T-helper 1 cell (primary cell): ENCODE measurements at places on chromosomes 1 and 21.
A peak's percentile ranks its signal among the peaks of the same experiment; 100 is the strongest.

DNA sequence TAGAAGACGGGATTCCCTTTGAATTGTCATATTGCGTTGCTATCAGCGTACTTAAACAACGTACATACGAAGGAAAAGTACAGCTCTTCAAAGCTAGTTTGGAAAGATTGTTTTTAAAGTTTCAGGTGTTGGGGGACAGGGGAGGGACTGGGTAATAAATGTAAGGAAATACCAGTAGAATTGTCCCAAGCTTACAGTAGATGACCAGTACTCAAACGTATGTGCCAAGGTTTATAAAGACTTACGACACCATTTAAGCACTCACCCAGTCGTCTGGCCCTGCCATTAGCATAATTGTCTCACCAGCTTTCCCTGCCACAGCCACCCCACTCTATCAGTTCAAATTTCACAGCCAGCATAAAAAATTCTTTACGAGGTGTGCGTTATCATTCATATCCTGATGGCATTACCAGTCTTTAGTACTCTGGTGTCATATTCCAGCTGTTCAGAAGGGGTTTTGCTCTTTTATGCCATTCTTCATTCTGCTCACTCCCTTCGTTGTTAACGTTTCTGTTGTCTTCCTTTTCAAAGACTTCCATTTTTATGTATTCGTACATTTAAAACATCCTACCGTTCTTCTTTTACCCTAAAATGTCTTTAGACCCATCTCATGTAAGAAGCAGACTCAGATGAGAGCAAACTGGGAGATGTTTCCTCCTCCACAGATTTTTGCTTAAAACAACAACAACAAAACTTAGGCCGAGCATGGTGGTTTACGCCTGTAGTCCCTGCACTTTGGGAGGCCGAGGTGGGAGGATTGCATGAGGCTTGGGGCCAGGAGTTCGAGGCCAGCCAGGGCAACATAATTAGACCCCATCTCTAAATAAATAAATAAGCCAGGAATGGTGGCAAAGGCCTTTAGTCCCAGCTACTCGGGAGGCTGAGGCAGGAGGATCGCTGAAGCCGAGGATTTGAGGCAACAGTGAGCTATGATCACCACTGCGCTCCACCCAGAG is 1.0 kb upstream of the HP1BP3 start:
- no peak for DNase-seq

GRCh38 chr1:116515702-116516101 is 55.1 kb downstream of the CD58 start:
- peak; percentile 35 for DNase-seq

DNA sequence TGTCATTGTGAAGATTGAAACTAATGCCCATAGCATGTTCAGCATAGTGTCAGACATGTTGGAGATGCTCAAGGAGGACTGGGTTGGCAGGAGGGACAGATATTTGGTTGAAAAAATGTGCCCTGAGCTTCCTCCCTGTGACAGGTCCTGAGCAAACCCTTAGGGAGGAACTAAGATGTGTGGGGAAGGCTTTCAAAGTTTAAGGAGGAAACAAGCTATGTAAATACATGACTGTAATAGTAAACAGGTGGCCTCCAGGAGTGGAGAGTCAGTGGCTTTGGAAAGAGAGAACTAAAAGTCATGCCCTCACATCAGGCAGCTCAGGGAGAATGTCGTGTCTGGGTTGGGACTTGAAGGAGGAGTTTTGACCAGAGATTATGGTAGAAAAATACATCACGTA is 9.7 kb upstream of the KIRREL1 start:
- no peak for DNase-seq

DNA sequence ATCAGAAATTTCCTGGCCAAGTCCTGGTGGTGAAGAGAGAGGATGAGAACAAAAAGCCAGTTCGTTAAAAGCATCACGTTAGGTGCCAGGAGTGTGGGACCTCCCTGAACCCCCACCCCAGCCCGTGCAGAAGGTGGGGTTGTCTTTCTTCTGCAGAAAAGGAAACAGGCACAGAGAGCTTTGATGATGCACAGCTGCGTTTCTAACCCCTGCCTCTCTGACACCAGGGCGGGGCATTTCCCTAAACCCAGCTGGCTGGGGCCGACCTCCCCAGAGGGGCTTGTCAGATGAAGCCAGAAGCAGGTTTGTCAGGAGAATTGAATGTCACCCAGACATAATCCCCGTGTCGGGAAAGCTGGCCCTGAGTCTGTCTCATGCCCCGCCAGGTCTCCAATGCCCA is 189.3 kb upstream of the EDN2 start:
- peak; percentile 65 for DNase-seq

GRCh38 chr1:88509379-88509778 is 174.7 kb upstream of the PKN2 start:
- no peak for DNase-seq

GRCh38 chr1:156556354-156556753 is 16.0 kb downstream of the IQGAP3 start:
- DNase-seq: no peak

- DNase-seq: no peak
These were observed 269.4 kb downstream of the PTPRU start for GRCh38 chr1:29505532-29506220.

DNA sequence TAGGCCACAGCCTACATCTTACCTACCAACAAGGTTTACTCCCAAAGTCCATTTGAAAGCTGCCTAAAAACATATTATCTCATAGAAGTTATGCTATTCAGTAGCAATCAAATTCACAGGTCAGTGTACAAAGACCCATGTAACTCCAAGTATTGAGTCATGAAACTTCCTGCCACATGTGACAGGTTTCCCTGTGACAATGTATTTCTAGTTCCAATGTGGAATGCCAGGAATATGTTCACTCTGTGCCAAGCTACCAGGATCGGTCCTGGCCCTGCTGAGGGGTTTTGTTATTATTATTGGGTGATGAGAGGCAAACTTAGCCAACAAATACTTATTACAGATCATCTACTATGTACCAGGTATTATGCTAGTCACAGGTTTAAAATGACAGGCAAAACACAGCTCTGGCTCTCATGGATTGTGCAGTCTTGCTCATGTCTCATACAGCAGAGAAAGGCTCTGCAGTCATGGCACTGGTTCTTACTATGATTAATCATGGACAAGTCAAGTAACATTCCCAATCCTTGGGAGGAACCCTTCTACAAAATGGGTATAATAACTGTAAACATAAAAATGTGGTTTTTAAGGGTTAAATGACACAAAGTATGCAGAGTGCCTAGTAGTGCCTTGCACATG is 22.5 kb downstream of the DPH5 start:
- no peak for DNase-seq

- DNase-seq: no peak
These were observed 2.5 kb downstream of the BACE2 start for GRCh38 chr21:41170442-41170841.

DNA sequence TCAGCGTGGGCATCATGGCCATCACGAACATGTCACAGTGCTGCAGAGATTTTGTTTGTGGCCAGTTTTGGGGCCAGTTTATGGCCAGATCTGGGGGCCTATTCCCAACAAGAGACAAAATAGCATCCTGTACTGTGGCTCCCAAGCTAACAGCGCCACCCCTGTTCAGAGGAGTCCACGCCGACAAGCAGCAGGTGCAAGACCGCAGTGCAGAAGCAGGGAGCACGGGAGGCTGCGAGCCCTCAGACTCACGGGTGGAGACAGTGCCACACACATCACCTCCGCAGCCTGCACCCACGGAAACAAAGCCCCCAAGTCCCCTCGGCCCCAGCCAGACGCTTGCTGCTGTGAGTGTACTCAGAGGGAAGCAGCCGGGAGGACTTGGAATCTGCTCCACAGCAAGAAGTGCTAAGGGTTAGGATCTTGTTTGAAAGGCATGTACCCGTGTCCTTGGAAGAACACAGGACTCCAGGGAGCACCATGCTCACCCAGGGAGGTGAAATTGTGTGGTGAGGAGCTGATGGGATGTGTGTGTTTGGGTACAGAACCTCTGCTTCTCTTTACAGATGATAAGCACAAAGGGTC is 7.1 kb downstream of the TCP10L start:
- no peak for DNase-seq

- no peak for DNase-seq
These were observed 2.1 kb downstream of the DYRK1A start for GRCh38 chr21:37368541-37369279.

DNA sequence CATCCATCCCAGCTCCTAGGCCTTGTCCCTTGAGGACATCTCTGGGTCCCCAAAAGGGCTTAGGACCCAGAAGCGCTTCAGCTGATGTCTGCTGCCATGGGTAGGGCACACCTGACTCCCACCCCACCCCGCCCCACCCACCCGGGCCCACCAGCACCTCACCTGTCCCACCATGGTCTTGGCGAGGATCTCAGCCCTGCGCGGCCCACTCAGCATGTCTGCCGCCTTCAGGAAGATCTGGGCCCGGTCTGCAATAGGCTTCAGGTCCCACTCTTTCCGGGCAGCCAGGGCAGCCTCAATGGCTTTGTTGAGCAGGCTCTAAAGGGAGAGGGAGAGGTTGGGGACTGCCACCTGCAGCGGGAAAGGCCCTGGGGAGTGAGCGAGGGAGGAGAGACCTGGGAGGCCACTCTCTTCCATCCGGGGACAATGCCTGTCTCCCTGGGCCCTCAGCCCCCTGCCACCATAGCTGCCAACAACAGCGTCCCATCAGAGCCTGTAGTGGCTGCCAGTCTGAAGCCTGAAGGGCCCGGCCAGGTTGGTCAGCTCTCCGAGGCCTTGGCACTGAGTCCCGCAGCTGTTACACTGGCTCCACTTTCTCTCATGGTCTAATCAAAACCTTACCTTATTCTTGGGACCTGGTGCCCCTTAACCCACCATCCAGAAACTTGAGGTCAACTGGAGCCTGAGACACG is 16.9 kb downstream of the ALDH4A1 start:
- no peak for DNase-seq

DNA sequence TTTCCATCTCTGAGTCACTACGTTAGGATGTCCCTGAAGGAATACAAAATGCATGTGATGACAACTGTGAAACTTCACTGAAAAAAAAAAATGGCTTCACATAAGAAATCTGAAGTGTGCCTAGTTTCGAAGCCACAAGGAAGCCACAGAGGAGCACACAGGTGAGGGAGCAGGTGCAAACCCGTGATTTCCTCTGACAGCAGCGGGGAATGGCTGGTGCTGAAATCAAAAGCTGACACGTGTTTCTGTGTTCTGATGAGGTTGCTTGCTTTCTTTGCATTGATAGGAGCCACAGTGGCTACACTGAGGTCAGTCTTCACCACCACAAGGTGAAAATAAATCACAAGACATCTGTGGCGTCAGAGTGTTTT is 105.7 kb upstream of the TLR5 start:
- peak; percentile 8 for DNase-seq

DNA sequence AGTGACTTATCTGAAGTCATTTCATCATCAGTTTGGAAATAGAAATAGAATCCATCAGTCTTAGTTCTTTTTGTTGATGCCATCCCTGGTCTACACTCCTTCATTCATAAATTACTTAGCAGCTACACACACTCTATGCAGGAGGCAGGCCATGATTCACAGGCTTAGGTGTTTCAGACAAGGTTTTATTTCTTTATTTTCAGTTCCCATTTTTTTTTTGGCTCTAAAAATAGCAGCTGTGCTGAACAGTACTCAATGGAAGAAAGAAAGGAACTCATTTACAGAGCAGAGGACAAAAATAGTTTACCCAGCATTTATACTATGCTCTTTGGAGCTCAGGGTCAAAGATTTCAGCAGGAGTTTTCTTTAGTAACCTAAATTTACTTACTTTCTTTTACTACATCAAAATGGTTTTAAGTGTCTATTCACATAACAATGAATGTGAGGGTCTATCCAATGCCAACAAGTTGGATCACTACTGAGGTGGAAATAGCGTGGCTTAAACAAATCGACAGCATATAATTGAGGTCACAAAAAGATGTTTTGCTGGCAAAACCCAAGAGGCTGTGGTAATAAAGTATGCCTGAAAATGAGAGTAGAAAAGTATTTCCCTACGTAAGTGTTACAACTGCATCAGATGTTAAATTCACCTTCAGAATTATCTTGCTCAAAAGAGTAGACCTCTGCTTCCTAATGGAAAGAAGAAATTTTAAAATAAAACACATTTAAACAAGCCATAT is 7.7 kb downstream of the KRTAP19-8 start:
- DNase-seq: no peak

DNA sequence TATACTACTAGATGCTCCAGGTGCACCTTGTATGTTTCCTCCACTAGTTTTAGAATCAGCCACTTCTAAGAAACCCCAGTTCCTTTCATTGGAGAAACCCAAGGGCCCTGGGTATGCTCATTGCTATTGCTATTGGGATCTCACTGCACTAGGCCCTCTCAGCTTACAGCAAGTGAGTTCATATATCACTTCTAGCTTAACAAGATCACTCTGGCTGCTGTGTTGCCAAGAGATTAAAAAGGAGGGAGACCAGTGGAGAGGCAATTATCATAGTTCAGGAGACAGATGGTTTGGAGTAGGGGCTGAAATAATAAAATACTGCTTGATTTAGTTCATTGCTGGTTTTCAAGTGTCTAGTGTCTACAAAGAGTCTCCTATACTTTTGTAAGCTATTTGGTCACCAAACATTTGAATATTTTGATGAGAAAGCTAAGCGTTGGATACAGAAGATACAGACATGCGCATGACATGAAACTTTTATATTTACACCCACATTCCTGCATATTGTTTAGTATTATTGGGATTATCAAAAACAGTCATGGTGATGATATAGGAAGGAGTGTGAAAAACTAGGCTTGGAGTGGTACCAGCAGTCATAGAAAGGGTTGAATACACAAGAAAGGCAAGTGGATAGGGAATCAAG is 671.9 kb downstream of the ADGRL2 start:
- DNase-seq: no peak

- DNase-seq: no peak
These were observed 18.2 kb upstream of the QSOX1 start for GRCh38 chr1:180136331-180136967.

DNA sequence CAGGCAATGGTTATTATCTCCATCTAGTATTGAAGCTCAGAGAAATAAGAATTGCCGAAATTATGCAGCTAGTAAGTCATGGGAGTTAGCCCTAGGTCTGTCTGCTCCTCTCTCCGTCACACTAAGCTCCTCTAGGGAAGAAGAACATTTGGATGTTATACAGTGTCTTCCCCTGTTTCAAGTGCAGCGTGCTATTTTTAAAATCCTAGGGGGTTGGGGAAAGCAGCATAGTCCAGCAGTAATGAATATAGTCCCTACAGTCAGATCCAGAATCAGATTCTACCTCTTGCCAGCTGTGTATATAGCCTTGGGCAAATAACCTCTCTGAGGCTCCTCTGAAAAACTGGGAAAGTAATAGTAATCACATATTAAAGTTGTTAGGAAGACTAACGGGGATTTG is 44.5 kb upstream of the OSBPL9 start:
- DNase-seq: no peak

GRCh38 chr1:111618961-111619634 is 491 bp upstream of the RAP1A start:
- DNase-seq: no peak

- no peak for DNase-seq
These were observed 552 bp downstream of the DLGAP3 start for GRCh38 chr1:34928699-34929496.

GRCh38 chr1:44660176-44660575 is 14.1 kb downstream of the TMEM53 start:
- no peak for DNase-seq
